ENCODE measurements at places on chromosomes 11 and 22.

- DNase-seq: no peak
Observed at GRCh38 chr11:14270690-14271542, 88.1 kb downstream of the RRAS2 start.

DNA sequence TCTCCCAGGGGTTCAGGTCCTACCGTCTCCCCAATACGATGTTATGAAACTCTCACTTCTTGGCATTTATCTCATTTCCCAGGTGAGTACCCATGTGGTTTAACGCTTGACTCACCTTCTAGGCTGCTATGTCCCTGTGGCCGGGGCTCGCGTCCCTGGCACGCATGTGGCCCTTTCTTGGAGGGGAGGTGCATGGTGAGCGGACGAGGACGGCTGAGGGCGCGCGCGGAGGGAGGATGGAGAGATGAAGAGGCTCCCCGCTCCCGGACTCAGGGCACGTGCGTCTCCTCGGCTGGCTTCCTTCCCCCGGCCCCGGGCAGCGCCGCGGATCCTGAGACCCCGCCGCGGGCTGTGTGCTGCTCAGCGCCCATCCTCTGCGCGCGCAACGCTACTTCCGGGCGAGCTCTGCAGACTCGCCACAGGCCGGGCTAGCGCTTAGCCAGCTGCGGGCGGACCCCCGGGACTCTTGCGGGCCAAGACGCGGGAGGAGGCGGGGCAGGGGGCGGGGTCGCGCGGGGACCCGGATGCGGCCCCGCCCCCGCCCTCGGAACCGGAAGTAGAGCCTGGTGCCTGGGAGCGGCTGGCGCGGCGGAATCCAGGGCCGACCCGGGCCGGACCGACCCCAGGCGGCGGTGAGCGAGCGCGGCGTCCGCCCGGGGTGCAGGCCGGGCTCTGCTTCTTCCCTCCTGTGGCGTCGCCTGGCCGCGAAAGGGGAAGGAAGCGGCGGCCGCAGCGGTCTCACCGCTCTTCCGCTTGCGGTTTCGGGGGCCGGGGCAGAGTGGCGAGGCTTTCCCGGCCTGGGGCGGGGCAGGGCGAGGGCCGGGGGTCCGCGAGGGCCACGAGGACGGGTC, at the start of gene CTTN:
Gene CTTN (plus strand): TSS at position 547 of the 851 bp plus-strand sequence. CDS start 8,769 bp downstream, outside the sequence.
- DNase-seq: peak; percentile 82

DNA sequence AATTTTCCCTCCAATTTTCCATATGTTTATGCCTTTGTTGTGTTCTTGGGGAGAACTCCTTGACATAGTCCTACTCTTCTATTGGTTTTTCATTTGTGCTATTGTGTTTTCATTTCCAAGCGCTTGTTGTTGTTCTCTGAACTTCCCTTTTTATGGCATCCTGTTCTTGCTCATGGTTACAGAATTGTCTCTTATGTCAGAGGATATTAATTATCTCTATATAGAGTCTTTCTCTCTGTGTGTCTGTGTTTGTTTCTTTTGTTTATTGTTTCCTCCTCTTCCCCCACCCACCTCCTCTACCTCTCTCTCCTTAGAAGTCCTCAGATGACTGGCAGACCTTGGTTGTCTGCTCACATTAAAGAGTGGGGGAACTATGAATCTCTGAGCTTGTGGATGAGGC, 69.9 kb downstream of the HORMAD2 start:
- no peak for DNase-seq

GRCh38 chr11:111792955-111793500, 26.8 kb upstream of the PPP2R1B start:
- DNase-seq: no peak
